ENCODE measurements at places on chromosomes 12 and 14. TPM values are rescaled to one million over a fixed set of nuclear protein-coding genes. Genes with fewer than 3 reads are reported as not detected.

Gene ADGRD1
- polyA plus RNA-seq, result 11.8 TPM

Gene PGF
- 37.4 TPM for polyA plus RNA-seq

Gene P2RX4
- 13.7 TPM for polyA plus RNA-seq

Gene AMDHD1
- 0.23 TPM for polyA plus RNA-seq

DNA sequence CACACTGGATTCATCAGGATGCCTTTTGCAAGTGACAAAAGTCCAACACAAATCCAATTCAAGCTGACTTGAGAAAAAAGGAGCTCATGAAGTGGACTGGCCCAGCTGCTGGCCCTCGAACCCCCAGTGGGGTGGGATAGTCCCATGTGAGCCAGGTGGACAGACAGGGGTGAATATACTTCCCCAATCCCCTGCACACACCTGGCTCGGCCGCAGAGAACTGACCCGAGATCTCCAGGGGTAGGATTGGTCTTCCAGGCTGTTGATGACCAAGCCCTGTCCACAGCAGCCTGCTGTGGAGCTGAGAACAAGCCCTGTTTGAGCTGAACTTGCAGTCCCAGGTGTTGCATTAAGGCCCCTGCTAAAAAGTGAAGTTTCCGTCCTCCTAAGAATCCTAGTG is 56.2 kb downstream of the TPCN1 start:
- no peak for DNase-seq

DNA sequence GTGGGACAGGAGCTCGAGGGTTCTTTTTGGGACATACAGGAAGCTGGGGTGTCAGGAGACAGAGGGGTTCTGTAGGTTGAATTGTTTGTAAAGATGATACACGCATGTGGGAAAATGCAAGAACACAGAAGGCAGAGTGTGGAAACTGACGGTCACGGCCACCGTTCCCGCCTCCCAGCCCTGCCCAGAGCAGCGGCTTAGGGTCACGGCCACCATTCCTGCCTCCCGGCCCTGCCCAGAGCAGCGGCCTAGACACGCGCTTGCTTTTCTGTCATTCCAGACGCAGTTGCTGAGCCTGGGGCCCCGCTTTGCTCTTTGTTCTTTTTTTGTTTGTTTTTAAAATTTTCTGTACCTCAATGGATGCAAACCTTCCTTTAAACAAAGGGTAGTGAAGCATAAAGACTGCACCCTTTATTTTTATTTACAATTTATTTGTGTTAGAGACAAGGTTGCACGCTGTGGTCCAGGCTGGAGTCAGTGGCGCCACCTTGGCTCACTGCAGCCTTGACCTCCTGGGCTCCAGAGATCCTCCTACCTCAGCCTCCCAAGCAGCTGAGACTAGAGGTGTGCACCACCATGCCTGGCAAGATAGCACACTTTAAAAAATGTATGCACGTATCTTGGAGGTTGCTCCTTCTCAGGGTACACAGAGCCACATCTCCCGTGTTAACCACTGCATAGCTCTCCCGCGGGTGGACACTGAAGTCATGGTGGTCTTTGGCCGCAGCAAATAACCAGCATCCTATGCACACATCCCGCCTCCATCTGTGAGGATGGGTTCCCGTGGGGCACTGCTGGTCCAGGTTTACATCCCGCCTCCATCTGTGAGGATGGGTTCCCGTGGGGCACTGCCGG is 142.3 kb downstream of the ADGRD1 start:
- DNase-seq, result no peak

- DNase-seq, result no peak
Observed at GRCh38 chr14:104822821-104823615, 22.1 kb downstream of the ZBTB42 start.

DNA sequence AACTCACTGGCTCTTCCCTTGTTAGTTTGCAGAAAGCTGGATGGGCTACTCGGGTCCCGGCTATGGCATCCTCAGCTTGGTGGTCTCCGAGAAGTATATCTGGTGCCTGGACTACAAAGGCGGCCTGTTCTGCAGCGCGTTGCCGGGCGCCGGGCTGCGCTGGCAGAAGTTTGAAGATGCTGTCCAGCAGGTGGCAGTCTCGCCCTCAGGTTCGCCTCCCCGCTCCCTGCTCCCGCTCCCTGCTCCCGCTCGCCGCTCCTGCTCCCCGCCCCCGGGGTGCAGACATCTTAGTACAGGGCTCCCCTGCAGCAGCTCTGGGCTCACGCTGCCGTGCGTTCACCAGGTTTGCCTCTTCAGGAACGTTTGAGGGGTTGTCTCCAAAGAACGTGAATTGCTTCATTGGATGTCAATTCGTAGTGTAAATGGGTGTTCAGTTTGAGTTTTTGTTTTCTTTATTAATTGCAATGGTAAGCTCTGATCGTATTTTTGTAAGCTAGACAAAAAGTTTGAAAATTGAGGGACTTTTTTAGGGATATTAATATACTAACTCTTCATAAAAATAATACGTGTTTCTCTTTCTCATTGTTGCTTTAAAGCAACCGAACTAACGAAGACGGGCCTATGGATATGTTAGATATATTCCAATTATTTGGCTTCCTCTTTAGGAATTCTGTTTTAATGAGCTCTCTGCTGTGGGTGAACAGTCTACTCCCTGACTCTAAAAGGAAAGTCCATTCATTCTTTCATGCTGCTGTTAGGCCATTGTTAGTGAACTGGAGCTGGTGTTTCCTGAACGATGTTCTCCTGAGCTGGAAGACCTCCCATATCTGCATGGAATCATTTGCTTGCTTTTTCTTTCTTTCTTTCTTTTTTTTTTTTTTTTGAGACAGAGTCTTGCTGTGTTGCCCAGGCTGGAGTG is 71.3 kb downstream of the ANKRD9 start:
- peak; percentile 94 for DNase-seq

- DNase-seq, result no peak
Observed at GRCh38 chr12:14741153-14741552, 44.8 kb upstream of the GUCY2C start.
